T-helper 1 cell (primary cell): ENCODE measurements at places on chromosomes 5 and 9.

DNA sequence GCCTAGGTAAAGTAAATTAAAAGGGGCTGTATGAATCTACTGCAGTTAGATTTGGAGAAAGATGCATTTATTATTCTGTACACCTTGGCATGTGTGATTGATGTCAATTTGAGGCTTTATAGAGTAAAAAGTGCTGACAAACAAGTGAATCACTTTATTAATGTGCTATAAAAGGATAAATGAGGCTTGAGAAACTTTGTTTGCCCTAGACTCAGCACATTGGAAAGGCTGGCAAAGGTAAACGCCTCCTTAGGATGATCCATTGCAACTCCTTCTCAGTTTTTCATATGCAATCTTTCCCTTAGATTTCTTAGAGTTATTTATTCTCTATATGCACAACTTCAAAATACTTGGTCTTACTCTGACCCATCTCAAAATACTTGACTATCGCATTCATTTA lies 369.0 kb downstream of the HINT1 start:
- DNase-seq, result no peak

DNA sequence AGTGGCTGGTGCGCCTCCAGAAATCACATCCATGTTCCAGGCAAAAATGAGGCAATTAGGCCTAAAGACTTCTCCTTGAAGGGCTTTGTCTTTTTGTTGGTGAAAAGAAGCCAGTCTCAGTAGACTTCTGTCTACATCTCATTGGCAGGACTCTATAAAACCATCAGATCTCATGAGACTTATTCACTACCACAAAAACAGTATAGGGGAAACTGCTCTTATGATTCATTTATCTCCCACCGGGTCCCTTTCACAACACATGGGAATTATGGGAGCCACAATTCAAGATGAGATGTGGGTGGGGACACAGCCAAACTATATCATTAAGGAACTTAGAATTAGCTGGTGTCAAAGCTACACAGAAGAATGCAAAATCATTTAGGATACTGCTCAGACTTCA lies 77.7 kb upstream of the SNX2 start:
- no peak for DNase-seq

DNA sequence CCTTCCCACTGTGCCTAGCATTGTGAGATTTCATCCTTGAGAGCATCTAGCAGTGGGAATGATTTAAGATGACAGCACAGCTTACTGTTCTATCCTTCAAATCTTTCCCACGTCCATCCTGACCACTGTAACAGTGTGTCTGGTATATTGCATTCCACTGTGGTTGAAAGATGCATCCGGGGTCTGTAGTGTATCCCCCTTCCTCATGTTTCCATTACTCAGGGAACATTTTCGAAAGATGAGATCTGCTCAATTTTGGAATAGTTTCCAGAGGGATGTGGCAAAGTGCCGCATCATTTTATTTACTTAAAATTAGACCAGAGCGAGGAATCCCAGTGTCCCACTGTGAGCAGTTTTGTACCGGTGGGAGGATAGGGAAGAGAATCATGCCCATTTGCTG lies 407.1 kb upstream of the PAPPA start:
- DNase-seq, result no peak

DNA sequence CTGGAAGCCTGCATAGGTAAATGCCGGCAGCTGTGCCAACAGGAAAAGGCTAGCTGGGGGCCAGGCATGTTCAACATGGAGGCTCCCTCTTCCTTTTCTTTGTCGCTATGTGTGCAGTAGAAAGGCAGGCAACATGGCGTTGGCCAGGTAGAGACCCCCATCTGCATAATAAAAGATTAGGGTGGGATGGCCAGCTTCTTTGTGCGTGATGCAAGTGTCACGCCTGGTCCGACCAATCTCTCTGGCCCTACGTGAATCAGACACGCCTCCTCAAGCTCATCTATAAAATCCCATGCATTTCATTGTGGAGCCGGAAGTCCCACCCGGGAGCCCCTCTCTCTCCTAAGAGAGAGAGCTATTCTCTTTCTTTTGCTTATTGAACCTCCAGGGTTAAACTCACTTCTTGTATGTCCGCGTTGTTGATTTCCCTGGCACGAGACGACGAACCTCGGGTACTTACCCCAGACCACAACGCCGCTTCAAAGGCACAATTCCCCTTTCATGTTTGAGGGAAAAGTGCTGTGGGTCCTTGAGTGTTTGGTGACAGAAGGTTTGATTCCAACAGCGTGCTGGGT lies 25.0 kb upstream of the C5orf47 start:
- no peak for DNase-seq

DNA sequence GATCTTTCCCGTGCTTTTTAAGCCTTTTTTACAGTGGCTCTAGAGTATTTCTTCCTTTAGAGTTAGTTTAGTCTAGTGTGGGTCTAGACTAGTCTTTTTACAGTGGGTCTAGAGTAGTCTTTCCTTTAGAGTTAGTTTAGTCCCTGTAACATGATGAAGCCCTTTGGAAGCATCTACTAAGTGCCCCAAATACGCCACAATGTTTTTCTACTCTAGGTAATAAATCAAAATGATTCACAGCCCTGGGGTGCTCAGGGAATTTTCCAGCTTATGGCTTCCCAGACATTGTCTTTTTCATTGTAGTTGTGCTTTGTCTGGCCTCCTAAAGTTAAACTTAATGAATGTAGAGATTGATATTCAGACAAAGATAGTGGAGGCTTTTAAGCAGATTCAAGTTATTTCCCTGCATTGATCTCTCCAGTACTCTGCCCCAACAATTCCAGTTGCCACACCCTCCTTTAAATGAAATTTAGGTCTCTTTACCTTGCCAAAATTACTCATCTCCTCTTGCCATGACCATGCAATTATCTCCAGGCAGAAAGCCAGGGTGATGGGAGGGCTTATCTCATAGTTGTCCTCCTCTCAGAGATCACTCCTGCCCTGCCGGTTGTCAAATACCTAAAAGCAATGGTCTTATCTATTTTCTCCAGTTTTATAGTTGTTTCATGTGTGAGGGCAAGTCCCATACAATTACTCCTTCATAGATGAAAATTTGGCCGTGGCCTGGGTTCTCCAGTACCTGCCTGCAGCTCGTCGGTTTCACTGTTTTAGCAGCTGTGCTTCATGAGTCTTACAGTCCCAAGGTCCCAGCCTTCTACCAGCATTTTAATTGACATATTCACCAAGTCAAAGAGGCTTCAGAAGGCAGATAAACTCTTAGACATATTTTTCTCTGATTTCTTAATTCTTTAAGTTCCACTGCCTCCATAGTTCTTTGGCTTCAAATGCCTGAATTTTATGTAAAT lies 794.0 kb upstream of the COX7C start:
- DNase-seq, result no peak
